ENCODE measurements at places on chromosomes 1 and 21.

DNA sequence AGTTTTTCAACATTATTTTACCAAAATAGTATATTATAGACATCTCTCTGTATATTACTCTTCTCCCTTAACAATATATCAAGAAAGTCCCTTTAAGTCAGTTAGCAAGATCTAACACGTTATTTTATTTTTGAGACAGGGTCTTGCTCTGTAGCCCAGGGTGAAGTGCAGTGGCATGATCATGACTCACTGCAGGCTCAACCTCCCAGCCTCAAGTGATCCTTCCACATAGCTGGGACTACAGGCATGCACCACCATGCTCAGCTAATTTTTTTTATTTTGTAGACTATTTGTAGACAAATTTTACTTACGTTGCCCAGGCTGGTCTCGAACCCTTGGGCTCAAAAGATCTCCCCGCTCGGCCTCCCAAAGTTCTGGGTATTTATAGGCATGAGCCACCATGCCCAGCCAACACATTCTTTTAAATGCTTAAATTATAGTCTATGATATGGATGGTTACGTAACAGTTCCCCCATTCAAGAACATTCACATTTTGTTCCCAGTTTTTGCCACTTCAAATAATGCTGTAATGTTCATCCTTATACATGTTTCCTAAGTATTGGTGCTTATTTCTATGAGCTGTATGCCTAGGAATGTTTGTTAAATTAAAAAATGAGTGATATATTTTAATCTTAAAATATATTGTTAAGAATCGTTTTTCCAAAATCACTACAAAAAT is 70.4 kb downstream of the TUT4 start:
- no peak for DNase-seq

- no peak for DNase-seq
Observed at GRCh38 chr1:217072926-217073325, 349.7 kb upstream of the ESRRG start.

GRCh38 chr1:156368157-156368658 is 803 bp upstream of the RHBG start:
- no peak for DNase-seq

DNA sequence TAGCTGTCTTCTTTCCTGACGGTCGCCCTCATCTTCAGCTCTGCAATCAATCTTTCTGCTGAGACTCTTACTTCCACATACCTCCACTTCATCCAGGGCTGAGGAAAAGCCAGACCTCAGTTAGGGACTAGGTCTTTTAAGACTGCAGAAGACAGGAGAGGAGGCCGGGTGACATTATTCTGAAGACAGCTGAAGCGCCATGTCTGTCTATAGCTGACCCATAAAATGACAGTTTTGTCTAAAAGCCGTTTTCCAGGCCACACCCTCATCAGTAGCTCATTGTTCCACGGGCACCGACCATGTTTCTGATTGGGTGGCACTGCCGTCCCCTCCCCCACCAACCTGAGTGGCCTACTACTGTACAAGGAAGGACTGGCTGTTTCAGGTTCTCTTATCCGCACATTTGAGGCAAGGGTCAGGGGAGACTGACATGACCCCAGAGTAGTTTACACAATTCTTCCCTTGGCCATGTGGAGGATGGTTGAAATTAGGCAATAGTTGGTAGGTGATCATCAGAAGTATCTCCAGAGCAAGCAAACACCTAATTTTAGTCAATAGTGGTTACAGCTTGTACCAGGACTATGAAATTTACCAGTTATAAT is at the start of gene ADCY10:
Gene ADCY10 (minus strand): TSS at position 240 of the 602 bp plus-strand sequence. CDS start 8,994 bp downstream, outside the sequence.
- DNase-seq, result no peak

DNA sequence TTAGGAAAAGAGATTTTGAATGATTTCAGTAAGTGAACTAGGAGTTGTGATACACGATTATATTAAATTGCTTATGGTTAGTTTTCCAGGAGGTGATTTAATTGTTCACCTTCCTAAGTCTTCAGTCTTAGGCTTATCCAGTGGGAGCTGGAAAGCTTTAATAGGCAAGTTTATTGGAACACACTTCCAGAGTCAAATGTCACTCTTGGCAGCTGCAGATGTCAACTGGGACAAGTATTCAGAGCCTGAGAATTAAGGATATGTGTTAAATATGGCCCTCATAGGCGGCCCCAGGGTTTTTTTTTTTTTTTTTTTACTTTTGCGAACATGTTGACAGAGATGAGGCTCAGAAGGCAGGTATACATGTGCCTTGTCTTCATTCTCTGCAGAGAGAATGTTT is 29.2 kb downstream of the UCK2 start:
- no peak for DNase-seq

DNA sequence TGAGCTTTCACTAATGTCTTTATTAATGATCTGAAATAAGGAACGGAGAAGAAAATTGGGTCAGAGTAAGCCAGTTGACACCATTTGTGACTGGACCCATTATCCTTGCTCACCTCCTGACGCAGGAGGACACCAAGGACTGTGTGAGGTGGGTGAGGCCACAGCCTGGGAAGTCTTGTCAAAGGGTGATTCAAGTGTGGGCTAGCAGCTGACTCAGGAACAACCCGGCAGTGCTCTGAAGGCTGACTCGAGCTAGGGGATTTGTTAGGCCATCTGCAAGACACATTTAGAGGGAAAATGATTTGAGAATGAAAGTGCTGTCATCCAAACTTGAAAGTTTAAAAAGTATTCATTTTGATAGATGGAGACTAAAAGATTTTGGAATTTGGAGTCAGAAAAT is 21.2 kb downstream of the PRRX1 start:
- no peak for DNase-seq

Data from activated naive CD4-positive, alpha-beta T cell (primary cell).